ENCODE measurements at places on chromosomes 12 and 14. TPM values are rescaled to one million over a fixed set of nuclear protein-coding genes. Genes with fewer than 3 reads are reported as not detected.

The OTOGL gene
- 0.63 TPM for total RNA-seq

DNA sequence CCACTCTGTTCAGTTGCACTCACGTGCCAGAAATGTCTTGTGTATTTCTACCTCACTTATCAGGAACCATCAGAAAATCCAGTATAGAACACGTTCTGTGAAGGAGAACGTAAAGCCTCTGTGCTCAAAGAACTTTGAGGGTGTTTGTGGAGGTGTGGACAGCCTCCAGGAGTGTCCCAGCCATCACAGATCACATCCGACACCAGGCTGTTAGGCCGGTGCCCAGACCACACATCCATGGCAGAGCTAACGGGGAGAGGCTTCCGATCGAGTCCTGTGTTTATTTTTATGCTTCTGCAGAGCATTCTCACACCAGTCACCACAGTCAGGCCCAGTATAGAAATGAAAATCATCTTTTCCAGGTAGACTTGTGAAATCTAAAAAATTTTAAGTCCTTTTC lies 53.6 kb downstream of the TPCN1 start:
- DNase-seq, result no peak

GRCh38 chr12:106136263-106136662 lies 2.5 kb downstream of the NUAK1 start:
- DNase-seq, result peak; percentile 56

- no peak for DNase-seq
Observed at GRCh38 chr12:2319737-2320506, 267.1 kb downstream of the CACNA1C start.

The AQP6 gene
- not detected for total RNA-seq

DNA sequence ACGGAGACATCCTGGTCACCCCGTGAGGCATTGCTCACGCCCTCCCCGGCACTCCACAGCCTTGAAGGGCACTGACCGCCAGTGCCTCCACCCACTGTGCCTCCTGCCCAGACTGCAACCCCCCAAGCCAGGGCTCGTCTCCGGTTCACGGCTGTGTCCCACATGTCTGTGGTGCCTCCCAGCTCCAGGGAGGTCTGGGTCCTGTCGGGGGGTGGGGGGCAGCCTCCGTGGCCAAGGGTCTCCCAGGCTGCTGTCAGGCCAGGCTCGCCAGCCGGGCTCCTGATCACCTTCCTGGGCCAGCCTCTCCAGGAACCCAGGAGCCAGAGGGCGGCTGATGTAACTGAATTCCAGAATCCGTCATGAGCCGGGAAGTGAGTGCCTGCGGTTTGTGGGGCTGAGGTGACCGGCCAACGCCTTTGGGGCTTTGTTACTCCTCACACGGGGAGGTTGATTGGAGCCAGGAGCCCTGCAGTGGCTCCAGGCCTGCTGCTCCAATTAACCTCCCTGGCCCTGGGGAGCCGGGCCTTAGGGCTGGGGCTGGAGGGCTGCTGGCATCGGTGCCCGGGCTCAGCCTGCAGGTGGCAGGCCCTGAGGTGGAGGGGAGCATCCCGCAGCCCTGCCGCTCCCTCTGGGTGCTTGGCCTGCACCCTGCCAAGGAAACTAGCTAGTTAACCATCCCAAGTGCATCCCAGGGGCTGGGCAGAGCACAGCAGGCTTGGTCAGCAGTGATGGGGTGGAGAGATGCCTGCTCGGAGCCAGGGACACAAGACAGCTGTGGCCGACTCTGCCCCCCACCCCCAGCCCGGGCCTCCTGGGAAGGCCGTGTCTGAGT lies 36.4 kb upstream of the FBRSL1 start:
- no peak for DNase-seq

DNA sequence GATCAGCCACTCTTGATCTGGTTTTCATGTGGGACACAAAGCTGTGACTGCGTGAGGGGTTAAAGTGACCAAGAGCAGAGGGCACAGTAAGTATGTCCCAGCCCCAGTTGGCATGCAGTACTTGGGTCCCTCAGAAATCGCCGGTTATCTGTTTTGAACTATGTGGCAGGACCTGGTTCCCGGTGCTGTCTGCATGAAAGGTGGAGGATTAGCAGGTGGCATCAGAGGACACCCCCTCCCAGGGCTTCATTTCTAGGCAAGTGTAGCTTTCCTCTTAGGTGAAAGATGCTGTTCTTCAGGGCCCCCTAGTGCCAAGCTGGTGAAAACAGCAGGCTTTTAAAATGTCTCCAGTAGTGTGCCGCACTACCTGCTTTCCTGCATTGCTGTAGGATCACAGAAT lies 57.1 kb downstream of the ATG14 start:
- peak; percentile 7 for DNase-seq

DNA sequence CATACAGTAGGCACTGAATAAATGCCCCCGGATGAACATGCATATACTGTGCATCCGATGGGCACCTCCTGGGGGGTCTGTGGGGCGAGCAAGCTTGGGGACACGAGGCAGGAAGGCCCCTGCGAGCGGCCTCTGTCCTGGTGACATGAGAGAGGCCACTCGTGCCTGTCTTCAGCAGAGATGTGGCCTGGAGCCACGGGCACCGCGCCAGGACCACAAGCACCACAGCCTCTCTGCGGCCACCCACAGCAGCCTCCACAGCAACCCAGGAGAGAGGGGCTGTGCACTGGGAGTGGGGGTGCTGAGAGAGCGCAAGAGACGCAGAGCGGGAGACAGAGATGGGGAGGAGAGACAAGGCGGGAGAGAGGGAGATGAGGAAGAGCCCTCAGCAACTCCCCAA lies 118.5 kb downstream of the RFLNA start:
- no peak for DNase-seq

- DNase-seq, result peak; percentile 88
Observed at GRCh38 chr12:52010152-52010622, 3.4 kb downstream of the TAMALIN start.

The PNN gene
- 32.9 TPM for total RNA-seq

DNA sequence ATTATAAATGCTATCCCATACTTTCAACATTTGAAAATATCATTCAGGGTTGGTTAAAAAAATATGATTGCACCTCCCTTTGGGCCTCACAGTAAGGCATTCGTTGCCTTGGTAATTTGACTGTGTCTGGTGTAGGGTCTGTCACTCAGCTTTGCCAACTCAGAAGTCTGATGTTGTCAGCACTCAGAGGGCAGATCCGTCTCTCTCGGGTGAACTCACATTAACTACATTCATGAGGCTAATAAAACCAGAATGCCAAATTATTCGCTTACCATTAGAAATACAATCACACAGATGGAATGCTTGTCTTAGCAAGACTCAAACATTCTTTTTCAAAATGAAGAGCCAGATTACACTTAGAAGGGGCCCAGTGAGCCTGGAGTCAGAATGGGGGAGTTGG lies 53.0 kb downstream of the NPAS3 start:
- DNase-seq, result no peak

The ADAM21 gene
- total RNA-seq, result 0.28 TPM

DNA sequence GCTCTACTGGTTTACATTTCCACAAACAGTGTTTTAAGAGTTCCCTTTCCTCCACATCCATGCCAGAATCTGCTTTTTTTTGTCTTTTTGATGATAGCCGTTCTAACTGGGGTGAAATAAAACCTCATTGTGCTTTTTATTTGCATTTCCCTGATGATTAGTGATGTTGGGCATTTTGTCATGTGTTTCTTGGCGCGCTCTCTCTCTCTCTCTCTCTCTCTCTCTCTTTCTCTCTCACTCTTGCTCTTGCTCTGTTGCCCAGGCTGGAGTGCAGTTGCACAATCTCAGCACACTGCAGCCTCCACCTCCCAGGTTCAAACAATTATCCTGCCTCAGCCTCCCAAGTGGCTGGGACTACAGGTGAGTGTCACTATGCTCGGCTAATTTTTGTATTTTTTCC lies 9.6 kb upstream of the MIS18BP1 start:
- DNase-seq, result no peak

DNA sequence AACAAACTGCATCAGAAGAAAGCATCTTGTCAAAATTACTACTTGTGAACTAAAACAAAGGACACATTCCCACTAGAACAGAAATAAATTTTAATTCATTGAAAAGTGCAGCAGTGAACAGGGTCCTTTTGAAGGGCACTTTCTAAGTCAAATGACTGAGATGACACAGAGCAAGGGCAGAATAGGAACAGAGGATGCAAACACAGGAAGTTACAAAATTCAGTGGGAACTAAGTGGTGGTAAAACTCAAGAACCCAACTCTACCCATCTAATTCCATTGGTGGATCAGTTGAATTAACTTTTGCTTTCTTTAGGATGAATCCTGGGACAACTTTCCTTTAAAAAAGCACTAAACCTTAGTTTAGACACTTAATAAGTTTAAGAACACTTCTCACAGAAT lies 45.8 kb downstream of the GNS start:
- DNase-seq, result no peak

DNA sequence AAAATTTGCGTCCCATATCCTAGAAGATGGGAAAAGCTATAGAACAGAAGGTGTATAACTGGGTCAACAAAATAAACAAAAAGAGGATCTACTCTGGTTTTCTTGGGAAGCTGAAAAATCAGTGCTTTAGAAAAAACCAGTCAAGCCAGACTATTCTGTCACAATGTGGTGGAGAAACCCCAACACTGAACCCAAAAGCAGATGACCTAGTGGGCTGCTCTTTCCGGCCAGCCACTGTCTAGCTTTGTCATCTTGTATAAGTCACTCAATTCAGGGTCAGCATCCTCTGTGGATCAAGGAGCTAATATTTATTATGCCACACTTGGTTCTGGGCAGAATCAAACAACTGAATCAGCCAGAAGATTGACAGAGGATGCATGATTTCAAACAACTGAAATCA lies 26.6 kb upstream of the TMCC3 start:
- DNase-seq, result no peak

- DNase-seq, result no peak
Observed at GRCh38 chr14:50675597-50675996, 7.5 kb upstream of the SAV1 start.

The KIF5A gene
- under 0.01 TPM for total RNA-seq

The HCAR2 gene
- not detected for total RNA-seq

- DNase-seq, result no peak
Observed at GRCh38 chr12:3012786-3013185, 53.6 kb downstream of the TEAD4 start.

DNA sequence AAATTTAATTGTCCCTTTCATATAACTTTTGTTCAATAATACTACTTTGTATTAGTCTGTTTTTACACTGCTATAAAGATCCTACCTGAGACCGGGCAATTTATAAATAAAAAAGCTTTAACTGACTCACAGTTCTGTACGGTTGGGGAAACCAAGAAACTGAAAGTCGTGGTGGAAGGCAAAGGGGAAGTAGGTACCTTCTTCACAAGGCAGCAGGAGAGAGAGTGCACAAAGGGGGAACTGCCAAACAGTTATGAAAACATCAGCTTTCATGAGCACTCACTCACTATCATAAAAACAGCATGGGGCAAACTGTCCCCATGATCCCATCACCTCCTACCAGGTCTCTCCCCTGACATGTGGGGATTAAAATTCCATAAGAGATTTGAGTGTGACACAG lies 1069.0 kb downstream of the FSCB start:
- no peak for DNase-seq

DNA sequence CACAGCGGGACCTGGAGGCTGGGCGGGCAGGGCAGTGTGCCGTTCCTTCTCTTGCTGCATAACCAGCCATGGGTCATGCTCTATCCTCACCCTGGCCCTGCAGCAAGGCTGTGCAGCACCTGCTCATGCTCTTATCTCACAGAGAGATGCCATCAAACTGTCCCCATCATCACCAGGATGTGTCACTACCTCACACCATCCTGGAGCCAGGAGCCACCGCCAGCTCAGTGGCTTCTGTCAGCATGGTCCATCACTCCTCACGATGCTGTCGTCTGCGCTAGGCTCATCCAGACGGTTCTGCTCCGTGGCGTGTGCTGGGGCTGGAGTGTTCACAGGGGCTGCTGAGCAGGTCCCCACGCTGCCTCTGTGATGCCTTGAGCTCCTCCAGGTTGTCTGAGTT lies 77.2 kb upstream of the DYNC1H1 start:
- DNase-seq, result no peak

GRCh38 chr14:68792979-68793733 lies at the start of gene ZFP36L1:
Gene ZFP36L1, minus strand, starts transcription at chr14:68793067. Its CDS starts 129 bp downstream, at chr14:68792938.
- peak; percentile 91 for DNase-seq

DNA sequence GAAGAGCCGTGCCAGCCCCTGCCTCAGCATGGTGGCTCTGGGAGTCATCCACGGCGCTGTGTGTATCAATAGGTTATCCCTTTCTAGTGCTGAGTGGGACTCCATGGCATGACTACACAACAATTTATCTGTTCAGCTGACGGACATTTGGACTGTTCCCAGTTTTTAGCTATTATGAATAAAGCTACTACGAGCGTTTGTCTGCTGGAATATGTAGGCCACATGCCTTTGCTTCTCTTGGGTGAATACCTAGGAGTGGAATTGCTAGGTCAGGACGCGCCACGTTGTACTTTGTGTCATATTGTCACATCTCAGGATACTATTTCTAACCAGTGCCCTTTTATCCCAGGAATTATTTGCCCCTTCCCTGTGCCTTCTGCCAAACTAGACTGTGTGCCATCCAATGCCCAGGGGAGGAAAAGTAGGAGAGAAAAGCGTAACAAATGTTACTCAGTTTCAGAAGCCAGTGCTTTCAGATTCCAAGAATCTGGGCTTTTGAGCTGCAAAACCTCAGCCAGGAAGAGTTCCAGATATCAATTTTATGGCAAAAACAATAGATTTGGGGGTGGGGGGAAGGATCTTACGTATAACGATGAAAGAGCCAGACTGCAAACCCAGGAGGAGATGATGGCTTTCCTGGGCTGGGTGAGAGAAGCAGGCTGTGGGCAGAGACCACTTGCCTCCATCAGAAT lies 62.5 kb upstream of the NCOR2 start:
- DNase-seq, result no peak

The PLEKHD1 gene
- total RNA-seq, result under 0.01 TPM

The GLS2 gene
- total RNA-seq, result 0.26 TPM

DNA sequence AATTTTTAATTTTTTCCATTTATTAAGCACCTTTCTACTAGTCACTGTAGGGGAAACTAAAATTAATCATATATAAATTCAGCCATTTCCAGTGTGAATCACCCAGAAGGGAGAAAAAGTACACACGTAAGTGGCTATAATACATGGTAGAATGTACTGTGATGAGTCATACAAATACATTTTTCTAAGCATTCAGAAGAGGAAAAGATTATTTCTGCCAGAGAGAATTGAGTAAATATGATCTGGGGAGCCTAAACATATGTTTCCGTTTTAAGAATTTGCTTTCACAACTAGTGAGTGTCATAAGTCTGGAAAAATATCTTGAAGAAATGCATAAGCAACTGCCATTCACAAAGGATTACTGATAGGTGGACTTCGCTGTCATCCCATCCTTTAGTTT lies 102.8 kb downstream of the TGFB3 start:
- peak; percentile 87 for DNase-seq

The LRIG3 gene
- 69.8 TPM for total RNA-seq

DNA sequence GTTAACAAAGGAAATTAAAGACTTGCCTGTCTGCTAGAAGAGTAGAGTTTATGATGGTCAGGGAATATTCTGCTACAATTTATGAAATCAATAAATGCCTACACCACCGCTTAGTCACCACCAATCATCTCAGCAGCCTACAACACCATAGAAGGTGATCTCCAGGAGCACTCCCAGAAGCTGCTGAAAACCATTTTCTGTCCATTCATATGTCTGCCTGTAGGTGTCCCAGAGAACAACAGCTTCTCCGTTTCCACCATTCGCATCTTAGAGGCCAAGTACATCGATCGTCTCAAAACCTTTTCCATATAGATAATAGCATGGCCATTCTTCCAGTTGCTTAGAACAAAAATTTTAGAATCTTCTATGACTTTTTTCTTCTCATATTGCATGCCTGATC lies 303.4 kb downstream of the KCNC2 start:
- no peak for DNase-seq
